Fibroblast of pulmonary artery (primary cell): ENCODE measurements at places on chromosomes 11 and 22.

GRCh38 chr11:9347100-9347499 lies 32.7 kb upstream of the TMEM41B start:
- DNase-seq, result no peak

- no peak for DNase-seq
Observed at GRCh38 chr11:30329150-30329940, 6.4 kb downstream of the ARL14EP start.

- DNase-seq, result no peak
Observed at GRCh38 chr22:35537232-35537631, 3.4 kb upstream of the RASD2 start.

- DNase-seq, result no peak
Observed at GRCh38 chr11:27882066-27882697, 181.9 kb upstream of the BDNF start.

DNA sequence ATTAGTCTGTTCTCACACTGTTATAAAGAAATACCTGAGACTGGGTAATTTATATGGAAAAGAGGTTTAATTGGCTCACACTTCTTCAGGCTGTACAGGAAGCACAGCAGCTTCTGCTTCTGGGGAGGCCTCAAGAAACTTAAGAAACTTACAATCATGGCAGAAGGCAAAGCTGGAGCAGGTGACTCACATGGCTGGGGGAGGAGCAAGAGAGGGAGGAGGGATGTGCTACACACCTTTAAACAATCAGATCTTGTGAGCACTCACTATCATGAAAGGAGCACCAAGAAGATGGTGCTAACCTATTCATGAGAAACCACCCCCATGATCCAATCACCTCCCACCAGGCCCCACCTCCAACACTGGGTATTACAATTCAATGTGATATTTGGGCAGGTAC lies 381.6 kb downstream of the ETS1 start:
- no peak for DNase-seq

- DNase-seq, result no peak
Observed at GRCh38 chr11:35311331-35311730, 108.0 kb downstream of the SLC1A2 start.

DNA sequence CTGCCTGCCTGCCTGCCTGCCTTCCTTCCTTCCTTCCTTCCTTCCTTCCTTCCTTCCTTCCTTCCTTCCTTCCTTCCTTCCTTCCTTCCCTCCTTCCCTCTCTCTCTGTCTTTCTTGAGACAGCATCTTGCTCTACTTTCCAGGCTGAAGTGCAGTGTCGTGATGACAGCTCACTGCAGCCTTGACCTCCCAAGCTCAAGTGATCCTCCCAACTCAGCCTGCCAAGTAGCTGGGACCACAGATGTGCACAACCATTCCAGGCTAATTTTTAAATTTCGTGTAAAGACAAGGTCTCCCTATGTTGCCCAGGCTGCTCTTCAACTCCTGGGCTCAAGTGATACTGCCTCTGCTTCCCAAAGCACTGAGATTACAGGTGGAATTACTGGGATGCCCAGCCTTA lies 328.2 kb upstream of the SORL1-AS1 start:
- DNase-seq, result no peak

- no peak for DNase-seq
Observed at GRCh38 chr11:44548032-44548695, 17.3 kb upstream of the CD82 start.

GRCh38 chr11:73428699-73429098 lies 52.5 kb downstream of the RELT start:
- no peak for DNase-seq

DNA sequence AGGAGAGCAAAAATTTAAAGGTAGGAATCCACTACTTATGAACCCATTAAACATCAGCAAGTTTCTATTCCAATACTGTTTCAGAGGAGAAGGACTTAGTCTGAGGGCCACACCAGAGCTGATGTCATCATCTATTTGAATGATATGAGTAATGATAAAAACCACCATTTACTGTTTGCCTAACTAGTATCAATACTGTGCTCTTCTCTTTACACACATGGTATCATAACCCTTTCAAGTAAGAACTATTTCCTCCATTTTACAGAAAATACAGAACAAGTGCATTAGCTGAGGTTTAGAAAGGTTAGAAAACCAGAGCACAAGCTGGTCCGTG lies 651.3 kb upstream of the KIRREL3 start:
- no peak for DNase-seq

DNA sequence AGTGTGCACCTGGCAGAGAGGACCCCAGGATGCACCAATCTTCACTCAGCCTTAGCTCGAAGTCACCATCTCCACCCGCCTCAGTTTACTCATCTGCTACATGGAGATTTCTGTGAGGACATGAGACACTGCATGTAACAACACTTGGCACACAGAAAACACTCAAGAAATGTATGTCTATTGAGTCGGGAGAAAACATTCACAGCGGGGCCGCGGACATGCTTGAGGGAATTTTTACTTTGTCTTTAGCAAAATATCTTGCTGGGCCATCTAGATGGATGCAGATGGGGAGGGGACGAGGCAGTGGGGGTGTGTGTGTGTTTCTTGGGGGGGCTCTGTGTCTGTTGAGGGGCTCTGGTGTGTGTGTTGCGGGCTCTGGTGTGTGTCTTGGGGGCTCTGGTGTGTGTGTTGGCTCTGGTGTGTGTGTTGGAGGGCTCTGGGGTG lies 28.4 kb upstream of the RFPL3 start:
- DNase-seq, result no peak

DNA sequence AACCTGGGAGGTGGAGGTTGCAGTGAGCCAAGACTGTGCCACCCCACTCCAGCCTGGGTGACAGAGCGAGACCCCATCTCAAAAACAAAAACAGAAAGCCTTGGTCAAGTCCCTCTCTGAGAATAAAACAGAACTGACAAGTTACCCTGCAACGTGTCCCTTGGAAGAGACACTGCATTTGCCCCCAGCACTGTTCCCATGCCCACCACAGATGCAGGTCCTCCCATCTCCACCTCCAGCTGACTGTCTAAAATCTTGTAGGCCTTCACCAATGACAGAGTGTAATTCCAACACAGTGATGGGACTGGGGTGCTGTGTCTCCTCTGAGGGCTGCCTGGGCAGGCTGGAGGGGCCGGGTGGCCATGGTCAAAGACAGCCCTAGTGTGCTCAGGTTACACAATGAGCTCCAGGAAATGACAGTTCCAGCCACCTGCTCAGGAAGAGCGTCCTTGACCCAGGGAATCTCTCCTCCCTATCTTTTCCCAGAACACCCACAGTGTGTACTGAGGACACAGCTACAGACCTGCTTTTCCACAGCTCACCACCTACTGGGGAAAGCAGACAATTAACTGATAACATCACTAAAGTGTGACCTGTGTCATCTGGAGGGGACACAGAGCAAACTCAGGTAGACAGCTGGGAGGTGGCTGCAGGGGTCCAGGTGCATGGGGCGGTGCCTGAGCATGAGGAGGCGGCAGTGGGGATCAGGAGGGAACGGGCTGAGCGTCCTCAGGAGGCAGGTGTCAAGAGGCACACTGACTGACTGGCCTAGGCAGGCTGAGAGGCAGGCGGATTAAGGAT lies 56.4 kb downstream of the ARFGAP3 start:
- DNase-seq, result no peak

DNA sequence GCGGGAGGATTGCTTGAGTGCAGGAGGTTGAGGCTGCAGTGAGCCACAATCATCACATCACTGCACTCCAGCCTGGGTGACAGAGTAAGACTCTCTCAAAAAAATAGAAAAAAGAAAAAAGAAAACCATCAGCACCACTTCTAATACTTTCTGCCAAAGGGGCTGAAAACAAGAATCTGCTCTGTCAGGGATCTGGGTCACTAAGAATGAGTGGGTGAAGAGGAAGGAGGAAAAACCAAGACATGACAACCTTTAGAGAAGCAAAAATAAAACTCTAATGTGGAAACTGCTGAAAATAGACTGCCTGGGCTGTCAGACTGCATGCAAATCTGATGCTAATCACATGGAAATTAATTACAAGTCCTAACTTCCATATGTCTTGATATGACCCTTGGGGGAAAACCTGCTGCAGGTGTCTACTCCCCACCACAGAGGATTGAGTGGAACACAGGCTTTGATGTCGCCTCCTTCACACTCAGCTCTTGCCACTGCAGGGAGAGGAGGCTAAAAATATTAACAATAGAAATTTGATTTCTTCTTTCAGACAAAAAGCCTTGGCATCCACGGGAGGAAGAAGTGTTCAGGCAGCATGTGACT lies 62.5 kb upstream of the CRTAM start:
- DNase-seq, result no peak

- peak; percentile 50 for DNase-seq
Observed at GRCh38 chr22:38203090-38203810, 1.5 kb downstream of the MAFF start.

- no peak for DNase-seq
Observed at GRCh38 chr22:43622886-43623285, 189.2 kb downstream of the EFCAB6 start.

GRCh38 chr11:5808500-5809121 lies at the start of gene OR52N2:
OR52N2 (plus strand) TSS chr11:5808924; CDS start chr11:5820336, 11,412 bp downstream.
- DNase-seq, result peak; percentile 81

- peak; percentile 91 for DNase-seq
Observed at GRCh38 chr11:126345759-126346585, 9.5 kb upstream of the ST3GAL4 start.

- no peak for DNase-seq
Observed at GRCh38 chr11:72079819-72080325, 470 bp downstream of the NUMA1 start.

DNA sequence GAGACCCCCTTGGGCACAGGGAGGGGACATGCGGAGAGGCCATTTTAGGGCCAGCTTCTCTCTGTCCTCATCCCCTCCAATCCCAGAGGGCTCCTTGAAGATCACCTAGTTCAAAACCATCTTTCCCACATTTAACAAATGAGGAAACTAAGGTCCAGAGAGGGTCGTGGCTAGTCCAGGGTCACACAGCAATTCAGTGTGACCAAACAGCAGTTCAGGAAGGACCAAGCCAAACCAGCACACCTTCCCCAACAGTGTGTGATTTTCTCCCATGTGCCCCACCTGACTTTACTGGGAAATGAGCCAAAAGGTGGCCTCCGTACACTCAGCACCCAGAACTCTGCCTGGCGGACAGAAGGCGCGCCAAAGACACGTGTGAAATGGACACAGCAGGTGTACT lies 51.3 kb downstream of the CACNA1I start:
- no peak for DNase-seq

DNA sequence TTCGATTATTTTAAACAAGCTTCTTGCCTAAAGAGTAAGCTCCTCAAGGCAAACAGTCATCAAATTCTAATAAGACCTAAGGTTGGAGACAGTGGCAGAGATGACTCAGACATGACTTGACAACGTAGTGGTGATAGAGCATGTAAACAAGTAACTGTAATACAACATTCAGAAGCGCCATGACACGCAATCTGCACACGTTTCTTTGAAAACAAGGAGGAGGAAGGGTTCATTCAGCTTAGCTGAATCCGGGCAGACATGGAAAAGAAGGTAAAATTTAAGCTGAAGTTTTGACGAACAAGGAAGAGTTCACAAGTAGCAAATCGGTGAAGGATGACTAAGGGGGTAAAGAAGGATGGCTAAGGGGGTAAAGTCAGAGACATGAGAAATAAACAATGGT lies 152.4 kb upstream of the ZC3H12C start:
- peak; percentile 82 for DNase-seq

GRCh38 chr11:5736396-5736795 lies at the start of gene OR56B1:
OR56B1 (plus strand) TSS chr11:5736448; CDS start chr11:5736517, 69 bp downstream.
- no peak for DNase-seq

DNA sequence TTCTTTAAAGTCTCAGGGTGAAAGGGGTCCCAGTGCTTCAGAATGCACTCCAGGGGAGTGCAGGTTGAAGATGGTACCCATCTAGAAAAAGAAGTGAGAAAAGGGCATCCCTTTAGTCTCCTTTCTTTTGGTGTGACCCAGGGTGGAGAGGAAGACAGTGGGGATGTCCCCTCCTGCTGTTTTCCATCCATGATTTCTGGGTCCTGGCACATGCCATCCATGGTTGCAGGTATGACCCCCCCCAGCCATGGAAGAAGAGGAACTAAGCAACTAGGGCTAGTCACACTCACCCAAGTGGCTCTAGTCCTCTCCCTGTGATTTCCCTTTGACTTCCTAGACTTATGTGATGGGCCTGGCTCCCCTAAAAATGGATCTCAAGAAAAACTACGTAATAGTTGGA lies 15.9 kb upstream of the EI24 start:
- no peak for DNase-seq

DNA sequence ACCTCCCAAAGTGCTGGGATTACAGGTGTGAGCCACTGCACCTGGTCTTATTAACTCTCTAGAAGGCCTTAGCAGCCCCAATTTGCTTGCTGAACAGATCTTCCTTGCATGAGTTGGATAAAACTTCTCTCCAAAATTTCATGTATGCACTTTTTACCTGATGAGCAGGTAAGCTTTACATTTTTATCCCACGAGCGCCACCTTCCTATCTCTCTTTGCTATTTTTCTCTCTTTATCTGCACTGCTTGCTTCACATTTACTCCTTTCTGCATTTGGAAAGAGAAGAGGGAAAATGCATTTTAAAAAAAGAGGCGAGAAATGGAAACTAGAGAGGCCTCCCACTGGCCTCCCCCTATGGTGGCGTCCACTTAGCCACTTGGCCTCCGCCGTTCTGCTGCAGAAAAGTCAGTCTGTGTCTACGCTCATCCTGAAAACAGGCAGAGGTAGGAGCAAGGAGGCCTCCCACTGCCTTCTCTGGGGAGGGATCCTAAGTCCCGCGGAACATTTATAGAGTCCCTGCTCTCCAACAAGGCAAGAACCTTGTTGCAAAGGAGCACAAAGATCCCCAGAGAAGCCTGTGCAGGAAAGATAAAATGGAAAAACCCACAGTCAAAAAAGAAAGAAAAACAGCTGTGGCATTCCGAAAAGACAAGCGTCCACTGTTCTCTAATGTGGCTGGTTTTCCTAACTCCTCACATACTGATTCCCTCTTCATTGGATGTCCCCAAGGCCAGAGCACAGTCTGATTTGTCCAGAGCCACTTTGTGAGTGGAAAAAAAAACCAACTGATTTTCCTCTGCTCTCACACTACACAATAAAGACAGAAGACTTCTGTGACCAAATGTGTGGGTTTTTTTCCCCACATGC lies 62.2 kb upstream of the INCENP start:
- peak; percentile 24 for DNase-seq

DNA sequence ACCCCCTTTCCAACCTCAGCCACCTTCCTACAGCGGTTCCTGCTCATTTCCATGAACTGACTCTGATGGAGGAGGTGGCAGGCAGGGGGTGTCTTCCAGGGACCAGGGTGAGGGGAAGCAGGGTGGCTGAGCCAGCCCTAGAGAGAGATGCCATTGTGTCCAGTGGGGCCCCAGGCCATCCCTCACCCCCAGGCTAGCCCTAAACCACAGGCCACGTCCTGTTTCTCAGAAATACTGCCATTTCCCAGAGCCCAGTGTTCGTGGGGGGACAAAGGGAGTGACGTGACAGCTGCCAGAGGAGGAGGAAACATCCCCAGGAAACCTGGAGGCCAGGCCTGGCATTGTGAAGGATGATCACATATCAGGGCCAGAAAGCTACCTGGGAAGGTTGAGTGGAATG lies 39.5 kb downstream of the CHRDL2 start:
- DNase-seq, result no peak

GRCh38 chr11:113481672-113482071 lies 6.5 kb upstream of the DRD2 start:
- DNase-seq, result no peak

- peak; percentile 54 for DNase-seq
Observed at GRCh38 chr11:15707971-15708370, 593.2 kb downstream of the INSC start.
